ENCODE measurements at places on chromosomes 5 and 9.

DNA sequence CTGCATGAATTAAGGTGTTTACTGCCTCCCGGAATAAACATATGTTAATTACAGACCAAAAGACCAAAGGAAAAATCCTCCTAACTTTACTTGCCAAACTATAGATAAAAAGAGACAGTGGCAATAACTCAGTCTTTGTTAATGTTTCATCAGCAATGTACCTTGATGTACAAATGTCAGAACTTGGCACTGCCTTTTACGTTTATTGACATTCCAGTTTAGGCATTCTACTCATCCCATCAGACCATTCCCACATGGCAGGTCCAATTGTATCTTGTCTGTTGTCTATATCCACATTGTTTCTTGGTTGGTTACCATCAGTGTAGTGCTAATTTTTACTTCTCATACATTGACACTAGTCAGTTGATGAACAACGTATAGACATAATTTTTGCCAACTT lies 85.5 kb downstream of the TEX10 start:
- DNase-seq, result no peak

DNA sequence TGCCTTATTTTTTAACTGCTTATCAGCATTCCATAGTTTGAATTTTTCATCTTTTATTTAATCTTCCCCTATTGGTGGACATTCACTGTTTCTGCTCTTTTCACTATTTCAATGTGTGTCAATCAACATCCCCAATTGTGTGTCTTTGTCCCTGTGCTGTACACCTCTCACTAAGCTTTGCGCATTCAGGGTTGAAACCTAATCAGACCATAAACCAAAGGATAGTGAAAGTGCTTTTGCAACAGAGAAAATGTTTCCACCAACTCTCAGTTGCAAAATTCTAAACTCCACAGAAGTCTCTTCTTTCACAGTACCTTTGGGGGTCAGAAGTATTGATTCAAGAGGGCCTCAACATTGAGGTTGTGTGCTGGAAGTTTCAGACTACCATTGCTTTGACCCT lies 127.1 kb upstream of the SAP30L start:
- DNase-seq, result no peak

GRCh38 chr9:99112750-99113413 lies 8.0 kb downstream of the TGFBR1 start:
- no peak for DNase-seq

GRCh38 chr5:143755966-143756365 lies 56.0 kb upstream of the HMHB1 start:
- DNase-seq, result no peak

GRCh38 chr5:43498581-43498980 lies 14.9 kb upstream of the TMEM267 start:
- no peak for DNase-seq

- no peak for DNase-seq
Measured at GRCh38 chr9:69932901-69933300, 110.7 kb upstream of the MAMDC2 start.

DNA sequence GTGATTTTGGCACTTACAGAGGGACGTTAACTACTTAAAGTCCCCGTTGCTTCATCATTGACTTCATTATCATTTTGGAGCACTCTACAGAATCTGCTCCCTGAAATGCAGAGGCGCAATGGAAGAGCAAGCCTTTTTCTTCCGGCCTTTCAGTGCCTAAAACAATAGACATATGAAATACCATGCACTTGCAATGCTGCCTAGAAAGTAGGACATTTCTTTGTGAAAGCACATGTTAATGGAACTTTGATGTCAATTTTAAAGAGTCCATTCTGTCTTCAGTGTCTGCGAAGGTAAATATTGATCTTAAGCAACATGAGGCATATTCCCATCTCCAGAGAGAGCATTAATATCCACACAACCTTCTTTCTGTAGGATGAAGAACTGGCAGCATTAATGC lies 36.3 kb downstream of the ITGA2 start:
- DNase-seq, result no peak

DNA sequence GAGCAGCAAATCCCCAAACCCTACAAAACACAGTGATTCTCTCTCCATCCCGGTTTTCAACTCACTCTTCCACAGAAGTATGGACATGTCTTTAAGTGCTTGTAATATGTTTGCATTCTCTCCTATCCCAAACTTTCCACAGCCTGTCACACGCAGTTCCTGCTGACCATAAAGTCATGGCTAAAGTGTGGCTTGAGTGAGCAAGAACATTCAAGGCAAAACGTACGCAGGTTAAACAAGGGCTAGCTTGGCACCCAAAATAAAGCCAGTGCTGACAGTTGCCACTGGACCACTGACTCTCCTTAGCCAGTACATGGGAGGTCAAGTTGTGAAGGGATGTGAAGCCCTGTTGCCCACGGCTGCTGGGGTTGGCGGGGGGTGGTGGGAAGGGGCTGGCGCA lies 211.1 kb upstream of the IRX1 start:
- DNase-seq, result no peak

DNA sequence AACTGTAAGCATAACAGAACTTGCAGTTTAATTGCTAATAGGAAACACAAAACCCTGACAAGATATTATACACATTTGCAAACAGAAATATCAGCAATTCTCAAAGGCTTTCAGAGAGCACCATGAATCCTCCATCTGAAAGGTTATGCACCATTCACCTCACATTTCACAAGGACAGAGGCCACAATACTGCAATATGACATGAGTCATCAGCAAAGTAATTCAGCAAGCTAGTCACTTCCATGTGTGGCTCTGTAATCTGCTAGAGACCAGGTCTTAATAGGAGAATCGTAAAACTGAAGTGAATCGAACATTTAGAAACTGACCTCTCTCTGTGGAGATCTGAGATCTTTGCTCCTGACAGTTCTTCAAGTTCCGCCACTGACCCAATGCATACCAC lies 28.3 kb downstream of the IARS1 start:
- DNase-seq, result no peak

GRCh38 chr5:96714951-96715451 lies 52.8 kb downstream of the CAST start:
- peak; percentile 49 for DNase-seq

GRCh38 chr9:125405938-125406809 lies 144.5 kb downstream of the GAPVD1 start:
- no peak for DNase-seq

GRCh38 chr5:27381686-27382085 lies 343.3 kb upstream of the CDH9 start:
- no peak for DNase-seq

DNA sequence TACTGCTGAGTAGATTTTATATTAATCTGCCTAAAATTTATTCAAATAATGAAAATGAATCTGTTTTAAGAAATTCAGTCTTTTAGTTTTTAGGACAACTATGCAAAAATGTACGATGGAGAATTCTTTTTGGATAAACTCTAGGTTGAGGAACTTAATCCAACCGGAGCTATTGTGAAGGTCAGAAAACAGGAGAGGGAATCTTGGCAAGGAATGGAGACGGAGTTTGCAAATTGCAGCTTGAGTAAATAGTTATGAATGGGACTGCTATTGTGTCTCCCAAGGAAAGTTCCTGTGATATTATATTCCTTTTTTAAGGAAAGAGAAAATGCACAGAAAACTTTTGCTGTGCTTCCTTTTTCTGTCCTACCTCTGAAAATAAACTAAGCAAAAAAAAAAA lies 67.9 kb downstream of the IQGAP2 start:
- DNase-seq, result no peak

DNA sequence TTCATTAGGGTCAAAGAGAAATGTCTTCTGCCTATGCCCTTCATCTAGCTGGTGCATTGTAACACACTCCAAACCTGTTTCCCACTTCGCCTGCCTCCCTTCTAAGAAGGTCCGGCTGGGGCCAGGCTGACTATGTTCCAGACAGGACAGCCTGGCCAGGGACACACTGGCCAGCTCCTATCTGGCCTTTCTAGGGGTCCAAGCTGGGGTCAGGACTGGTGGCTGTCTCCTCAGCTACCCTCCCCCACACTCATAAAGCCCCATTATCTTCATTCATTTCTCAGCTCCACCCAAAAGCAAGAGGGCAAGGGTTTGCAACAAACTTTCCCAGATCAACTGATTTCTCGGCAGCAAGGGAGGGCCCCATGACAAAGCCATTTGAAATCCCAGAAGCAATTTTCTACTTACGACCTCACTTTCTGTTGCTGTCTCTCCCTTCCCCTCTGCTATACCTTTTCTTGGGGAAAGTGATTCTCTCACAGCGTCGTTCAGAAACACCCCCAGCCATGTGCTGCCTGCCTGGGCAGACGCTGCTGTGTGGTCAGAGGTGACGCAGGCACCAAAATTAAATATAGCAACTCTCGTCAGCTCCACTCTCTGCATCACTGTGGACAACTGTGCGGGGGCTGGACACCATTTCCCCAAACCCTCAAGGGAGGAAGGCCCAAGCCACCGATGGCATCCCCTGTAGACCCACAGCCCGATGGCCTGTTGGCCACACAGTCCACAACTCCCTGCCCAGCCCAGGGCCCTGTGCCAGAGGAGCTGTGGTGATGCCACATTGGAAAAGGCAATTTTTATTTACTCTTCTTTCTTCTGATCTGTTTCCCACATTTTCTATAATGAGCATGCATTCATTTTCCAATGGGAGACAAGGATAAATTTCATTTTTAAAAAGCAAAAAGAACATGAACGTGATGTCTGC lies 6.1 kb downstream of the IL13 start:
- no peak for DNase-seq

- no peak for DNase-seq
Measured at GRCh38 chr5:118506217-118506852, 482.0 kb downstream of the DTWD2 start.

- no peak for DNase-seq
Measured at GRCh38 chr9:127424676-127424999, 456 bp downstream of the ZNF79 start.

DNA sequence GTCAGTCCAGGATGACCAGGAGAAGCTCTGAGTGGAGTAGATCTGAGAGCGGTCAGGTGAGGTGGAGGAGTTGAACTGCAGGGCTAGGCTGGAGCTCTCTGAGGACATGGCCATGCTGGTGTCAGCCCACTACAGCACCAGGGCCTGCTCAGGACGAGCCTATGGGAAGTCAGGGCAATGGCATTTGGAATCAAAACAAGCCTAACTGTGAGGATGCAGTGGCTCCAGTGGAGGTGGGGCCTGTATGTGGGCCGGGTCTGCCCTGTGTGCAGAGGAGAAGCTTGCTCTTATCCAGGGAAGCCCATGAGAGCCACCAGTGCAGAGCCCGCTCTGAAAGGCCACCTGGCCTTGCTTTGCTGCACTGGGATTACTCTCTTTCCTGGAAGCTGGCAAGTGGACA lies 11.1 kb downstream of the CXCL14 start:
- no peak for DNase-seq

DNA sequence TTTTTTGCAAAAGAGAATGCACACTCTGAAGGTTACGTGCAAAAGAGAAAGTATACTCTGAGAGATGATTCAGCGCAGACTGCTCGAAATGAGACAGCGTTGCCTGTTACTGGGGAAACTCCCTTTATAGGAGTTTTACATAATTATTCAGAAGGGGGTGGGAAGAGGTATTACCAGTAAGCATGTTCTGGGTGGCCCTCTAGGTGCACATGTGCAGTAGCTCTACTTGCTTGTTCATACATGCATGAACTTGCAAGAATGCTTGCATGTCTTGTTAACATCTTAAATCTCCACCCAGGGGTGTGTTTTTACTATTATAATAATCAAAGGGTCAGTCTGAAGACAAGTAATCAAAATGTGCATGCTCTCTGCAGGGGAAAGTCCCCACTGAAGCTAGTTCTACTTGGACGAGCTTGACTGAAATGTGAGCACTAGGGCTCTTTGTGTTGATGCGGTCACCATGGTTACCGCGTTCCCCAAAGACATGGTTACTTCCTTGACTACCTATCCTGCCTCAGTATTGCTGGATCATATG lies 75.5 kb downstream of the SGCD start:
- no peak for DNase-seq

- no peak for DNase-seq
Measured at GRCh38 chr5:172897481-172898217, 61.6 kb upstream of the RPL26L1 start.

DNA sequence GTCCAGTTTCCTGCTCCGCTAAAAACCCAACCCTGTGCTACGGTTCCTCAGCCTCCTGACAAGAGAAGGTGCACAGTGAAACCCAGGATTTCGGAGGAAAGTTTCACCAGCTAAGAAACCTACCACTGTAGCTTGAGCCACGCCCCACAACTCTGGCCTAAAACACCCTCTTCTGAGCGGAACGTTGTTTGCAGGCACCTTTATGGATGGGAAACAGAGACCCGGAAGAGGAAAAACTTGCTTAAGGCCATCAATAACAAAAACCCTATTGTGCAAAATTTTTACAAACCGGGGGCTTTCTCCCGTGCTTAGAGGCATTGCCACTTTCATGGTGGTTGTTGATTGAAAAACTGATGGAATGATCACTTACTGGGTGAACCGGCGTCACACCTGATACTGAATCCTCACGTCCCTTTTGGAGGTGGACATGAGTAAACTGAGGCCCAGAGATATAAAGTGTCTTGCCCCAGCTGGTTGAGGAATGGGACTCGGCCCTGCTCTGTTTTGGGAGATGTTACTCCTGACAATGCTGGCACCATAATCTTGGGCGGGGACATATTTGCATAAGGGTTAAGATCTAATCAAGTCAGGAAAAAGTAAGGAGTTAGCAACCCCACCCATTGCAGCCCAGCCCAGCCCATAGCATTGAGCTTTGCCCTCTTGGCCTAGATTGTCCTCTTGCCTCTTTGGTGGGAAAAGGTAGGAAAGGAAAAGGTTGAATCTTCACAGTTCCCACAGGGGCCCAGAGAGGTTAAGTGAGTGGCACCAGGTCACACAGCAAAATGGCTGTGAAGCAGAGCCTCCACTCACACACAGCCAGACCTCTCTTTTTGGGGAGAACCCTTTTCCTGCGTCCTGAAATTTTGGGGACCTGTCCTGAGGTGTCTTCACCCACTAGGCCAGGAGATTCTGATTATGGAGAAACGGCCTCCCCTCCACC lies 23.2 kb upstream of the PTGS1 start:
- DNase-seq, result no peak

GRCh38 chr5:123207081-123207537 lies 118.1 kb downstream of the PRDM6 start:
- DNase-seq, result no peak

- DNase-seq, result no peak
Measured at GRCh38 chr5:159678657-159679392, 237.5 kb upstream of the ADRA1B start.

GRCh38 chr5:17149786-17150185 lies 67.6 kb upstream of the BASP1 start:
- no peak for DNase-seq

GRCh38 chr9:128688501-128689292 lies at the start of gene SET:
Gene SET, plus strand, starts transcription at chr9:128689222. Its CDS starts 361 bp downstream, at chr9:128689583.
- DNase-seq, result no peak

DNA sequence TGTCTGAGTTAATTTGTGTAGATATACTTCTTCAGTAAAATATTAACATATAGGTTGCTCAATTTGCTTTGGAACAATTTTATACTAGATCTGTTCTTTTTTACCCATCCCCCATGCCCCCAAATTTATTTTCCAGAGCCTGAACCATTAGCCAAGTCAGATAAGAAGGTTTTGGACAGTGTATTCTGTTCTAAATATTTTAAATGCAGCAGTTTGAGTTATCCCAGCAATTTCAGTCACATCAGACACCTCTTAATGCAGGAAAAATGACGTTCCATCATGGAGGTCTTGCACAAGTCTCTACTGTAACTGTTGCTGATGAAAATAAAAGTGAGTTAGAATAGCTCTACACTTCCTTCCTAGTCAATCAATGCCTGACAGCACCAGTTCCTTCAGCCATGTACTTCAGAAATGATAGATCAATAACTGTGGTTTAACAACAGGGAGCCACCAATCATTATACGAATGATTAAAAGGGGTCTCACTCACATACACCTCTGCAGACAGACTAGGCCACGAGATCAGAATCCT lies 215.8 kb downstream of the BNC2 start:
- no peak for DNase-seq
